Adipose tissue (tissue), 3 donors: ENCODE measurements at places on chromosomes 13 and 19. TPM values are rescaled to one million over a fixed set of nuclear protein-coding genes. Genes with fewer than 3 reads are reported as not detected.

The HSD17B14 gene
- polyA plus RNA-seq = 1.9 TPM

The CEACAM7 gene
- polyA plus RNA-seq = 0.23 TPM

The NCAN gene
- 0.01 TPM for polyA plus RNA-seq

The WASF3 gene
- polyA plus RNA-seq = 3.8 TPM
